ENCODE measurements at places on chromosomes 5 and 9. TPM values are rescaled to one million over a fixed set of nuclear protein-coding genes. Genes with fewer than 3 reads are reported as not detected.
A peak's percentile ranks its signal among the peaks of the same experiment; 100 is the strongest.

The GZMA gene
- total RNA-seq = not detected

GRCh38 chr5:142849880-142850279 is 79.7 kb downstream of the ARHGAP26 start:
- H3K27ac ChIP-seq = no peak overlapping the region
- peaks cover 21% of the 10 kb centered on the region for H3K4me1 ChIP-seq
- DNase-seq = no peak
- no peaks in the 10 kb centered on the region for H3K36me3 ChIP-seq

- no peak for DNase-seq
- no peak overlapping the region for H3K27ac ChIP-seq
- no peaks in the 10 kb centered on the region for H3K36me3 ChIP-seq
Measured at GRCh38 chr9:77495834-77496671, 152.1 kb downstream of the GNA14 start.

- no peaks in the 10 kb centered on the region for H3K4me1 ChIP-seq
- H3K27ac ChIP-seq = no peak overlapping the region
- no peak overlapping the region for H3K4me3 ChIP-seq
- DNase-seq = peak; percentile 19
- H3K27me3 ChIP-seq = no peaks in the 10 kb centered on the region
- H3K36me3 ChIP-seq = no peaks in the 10 kb centered on the region
Measured at GRCh38 chr9:2859776-2860379, 16.0 kb upstream of the PUM3 start.

GRCh38 chr9:25481372-25481771 is 196.9 kb downstream of the TUSC1 start:
- H3K4me1 ChIP-seq = no peaks in the 10 kb centered on the region
- H3K27me3 ChIP-seq = no peaks in the 10 kb centered on the region
- H3K27ac ChIP-seq = no peak overlapping the region
- no peak for DNase-seq
- H3K36me3 ChIP-seq = no peaks in the 10 kb centered on the region

All from gastrocnemius medialis (tissue), 4 donors.